Activated CD8-positive, alpha-beta T cell treated with anti-CD3 and anti-CD28 coated beads, Interleukin-2, amount 10 ng/mL, durations not matched to agents 7 days and 5 days (primary cell): ENCODE measurements at places on chromosomes 16 and 17.

DNA sequence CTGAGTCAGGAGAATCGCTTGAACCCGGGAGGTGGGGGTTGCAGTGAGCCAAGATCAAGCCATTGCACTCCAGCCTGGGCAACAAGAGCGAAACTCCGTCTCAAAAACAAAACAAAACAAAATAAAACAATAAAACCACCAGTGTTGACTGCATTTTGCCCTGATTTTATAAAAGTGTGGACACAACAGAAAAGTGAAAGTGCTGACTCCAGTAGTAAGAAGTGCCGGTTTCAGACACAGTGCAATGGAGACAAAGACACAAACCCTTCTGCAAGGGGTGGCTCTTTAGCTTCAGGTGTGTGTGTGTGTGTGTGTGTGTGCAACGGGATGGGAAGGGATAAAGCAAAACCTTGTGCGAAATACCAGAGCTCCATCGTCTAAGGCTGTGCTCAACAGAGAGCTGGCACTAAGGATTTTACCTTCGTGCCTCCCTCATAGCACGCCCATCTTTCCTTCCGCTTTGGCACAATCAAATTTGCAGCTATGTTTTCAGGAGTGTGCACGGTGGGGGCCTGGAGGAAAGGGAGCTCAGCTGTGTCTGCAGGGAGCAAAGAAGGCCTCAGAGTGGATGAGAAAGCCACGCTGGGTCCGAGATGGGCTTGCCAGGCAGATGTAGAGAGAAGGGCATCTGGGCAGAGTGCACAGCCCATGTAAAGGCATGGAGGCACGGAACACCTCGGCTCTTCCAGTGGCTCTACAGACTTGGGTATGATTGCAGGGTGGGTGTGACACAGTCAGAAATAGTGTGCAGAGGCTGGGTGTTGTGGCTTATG is 15.5 kb downstream of the MXRA7 start:
- DNase-seq = no peak

DNA sequence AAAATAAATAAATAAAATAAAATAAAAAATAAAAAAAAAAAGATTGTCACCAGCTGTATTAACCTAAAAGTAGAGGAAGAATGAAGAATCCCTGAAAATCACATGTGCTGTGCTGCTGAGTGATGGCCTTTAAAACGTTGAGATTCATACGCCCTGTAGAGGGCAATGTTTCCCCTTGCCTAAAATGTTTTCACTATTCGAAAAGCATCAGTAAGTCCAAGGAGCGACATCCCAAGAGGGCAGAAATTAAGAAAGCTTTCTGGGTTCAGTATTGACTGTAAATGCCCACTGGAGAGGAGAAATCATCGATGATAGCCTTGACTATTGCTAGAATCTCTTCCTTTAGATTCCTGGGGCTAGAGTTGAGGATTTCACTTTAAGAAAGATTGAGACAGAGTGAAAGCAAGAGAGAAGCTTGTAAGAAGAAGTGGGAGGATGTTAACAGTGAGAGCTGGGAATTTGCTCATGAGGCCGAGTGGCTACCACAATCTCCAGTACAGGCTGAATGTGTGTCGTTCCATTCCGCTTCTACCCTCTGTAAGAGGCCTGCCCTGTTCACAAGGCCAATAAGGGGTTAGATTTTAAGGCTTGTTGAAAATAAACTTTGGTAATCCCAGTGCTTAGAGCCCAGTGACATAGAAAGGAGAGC is 170.8 kb upstream of the FAM20A start:
- peak; percentile 30 for DNase-seq

- DNase-seq = no peak
These were observed 10.6 kb upstream of the CPNE2 start for GRCh38 chr16:57081744-57082143.

GRCh38 chr17:861364-861763 is 79.2 kb downstream of the MRM3 start:
- no peak for DNase-seq

GRCh38 chr16:89924297-89924924 is 1.3 kb downstream of the TUBB3 start:
- peak; percentile 64 for DNase-seq

DNA sequence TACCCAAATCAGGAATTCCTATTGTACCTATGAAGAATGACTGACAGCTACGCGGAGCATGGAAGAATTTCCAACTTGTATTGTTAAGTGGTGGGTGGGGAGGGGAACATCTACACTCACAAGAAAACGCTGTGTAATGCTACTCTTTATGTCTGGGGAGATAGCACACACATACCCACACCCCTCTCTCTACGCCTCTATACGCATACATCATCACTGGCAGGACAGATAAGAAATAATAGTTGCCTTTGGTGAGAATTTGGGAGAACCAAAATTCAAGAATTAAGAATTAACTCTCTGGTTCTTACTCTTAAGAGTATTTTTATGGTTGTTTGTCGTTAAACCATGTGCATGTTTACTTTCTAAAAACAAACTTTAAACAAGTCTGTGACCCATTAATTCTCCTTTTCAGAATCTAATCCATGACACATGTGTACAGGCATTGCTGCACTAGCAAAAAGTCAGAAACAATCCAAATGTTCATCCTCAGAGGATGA is 33.9 kb downstream of the CREBBP start:
- no peak for DNase-seq
